HuH-7.5 (cell line): ENCODE measurements at places on chromosomes 1 and 21.

- DNase-seq = no peak
Measured at GRCh38 chr1:9596415-9597123, 7.9 kb downstream of the TMEM201 start.

- no peak for DNase-seq
Measured at GRCh38 chr21:38349111-38349746, 92.4 kb downstream of the KCNJ15 start.

GRCh38 chr1:100627054-100627716, 89.2 kb downstream of the GPR88 start:
- DNase-seq = no peak

DNA sequence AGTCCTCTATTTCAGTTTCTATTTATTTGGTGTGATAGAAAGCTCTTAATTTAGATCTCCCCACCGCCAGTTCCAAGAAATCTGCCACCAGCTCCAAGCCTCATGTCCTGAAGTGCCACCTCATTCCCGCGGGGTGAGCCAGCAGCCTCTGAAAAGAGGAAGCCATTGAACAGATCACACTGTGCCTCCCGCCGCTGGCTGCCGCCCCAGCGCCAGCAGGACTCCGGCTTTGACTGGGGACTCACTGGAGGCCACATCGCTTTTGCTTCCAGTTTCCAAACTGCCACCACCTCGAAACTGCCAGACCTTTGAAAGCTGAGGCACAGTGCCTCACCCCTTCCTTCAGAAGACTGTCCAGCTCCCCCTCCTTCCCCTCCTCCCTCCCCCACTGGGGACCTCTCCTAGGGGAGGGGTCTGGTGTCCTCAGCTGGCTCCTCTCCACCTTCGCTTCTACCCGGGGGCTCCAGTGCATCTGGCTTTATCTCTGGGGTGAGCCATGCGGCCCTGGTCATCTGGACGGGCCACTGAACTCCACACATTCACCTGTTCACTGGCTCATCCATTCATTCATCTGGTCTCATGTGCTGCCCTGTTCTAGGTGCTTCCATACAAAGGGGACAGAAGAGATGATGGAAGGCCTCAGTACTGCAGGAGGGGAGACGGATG, 58.9 kb downstream of the VPS26C start:
- no peak for DNase-seq

GRCh38 chr1:26349188-26349876, 4.6 kb downstream of the CRYBG2 start:
- no peak for DNase-seq
